Peyer's patch (tissue), 4 donors: ENCODE measurements at places on chromosomes 1 and 21. TPM values are rescaled to one million over a fixed set of nuclear protein-coding genes. Genes with fewer than 3 reads are reported as not detected.

Gene MDM4
- total RNA-seq: 127 TPM

DNA sequence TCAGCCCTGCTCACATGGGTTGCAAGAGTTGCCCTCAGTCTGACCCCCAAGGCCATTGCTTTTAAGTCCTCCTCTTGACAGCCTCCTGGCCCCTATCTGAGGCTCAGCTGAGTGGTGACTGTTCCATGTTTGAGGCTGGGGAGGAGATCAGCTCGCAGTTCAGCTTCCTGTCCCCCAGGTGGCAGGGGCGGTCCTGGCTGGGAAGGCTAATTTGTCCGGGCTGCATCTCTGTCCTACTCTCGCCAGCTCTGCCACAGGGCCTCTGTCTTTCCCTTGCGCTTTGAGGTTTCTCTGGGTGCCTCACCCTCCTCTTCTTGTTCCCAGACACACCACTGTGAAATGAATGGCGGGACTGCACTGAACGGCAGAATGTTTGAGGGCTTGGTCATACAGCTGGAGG lies 157.3 kb downstream of the KCNJ6 start:
- no peak for DNase-seq

Gene DPM3
- 89.2 TPM for total RNA-seq

Gene TNFRSF8
- total RNA-seq: not detected

DNA sequence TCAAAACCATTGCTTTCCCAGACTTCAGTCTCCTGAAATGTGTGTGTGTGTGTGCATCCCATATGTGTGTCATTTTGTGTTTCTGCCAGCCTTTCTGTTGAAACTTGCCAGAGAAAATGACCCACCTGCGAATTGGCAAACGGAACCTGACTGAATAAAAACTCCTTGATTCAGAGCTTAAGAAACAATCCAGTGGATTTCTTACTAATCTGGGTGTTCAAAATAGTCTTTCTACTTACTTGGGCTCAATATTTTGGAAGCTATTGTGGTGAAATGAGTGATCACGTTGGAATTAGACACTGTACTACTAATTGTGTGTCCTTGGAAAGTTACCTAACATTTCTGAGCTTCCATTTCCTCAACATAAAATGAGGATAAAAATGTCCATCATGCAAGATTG lies 138.9 kb upstream of the ERG start:
- no peak for DNase-seq

DNA sequence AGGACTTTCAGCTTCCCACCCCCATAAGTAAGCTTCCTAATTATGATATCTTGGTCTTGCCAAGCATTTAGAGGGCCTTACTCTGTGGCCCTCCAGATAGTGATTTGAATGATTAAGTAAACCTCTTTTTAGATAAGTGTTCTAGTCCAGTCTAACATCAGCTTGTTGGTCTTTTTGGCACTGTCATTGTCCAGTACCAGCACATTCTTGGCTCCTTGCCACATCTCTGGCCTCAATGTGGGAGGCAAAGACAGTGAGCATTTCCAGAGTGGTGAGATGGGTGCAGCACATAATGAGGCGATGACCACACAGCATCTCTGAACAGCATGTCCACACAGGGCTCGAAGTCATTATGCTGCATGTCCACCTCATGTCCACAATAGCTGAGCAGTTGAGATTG lies 6.1 kb downstream of the CAPZA1 start:
- no peak for DNase-seq

GRCh38 chr1:26145041-26145959 lies 13.6 kb upstream of the FAM110D start:
- DNase-seq: peak; percentile 78

Gene ST6GALNAC5
- 3.7 TPM for total RNA-seq

Gene MRPS6
- 21.6 TPM for total RNA-seq

DNA sequence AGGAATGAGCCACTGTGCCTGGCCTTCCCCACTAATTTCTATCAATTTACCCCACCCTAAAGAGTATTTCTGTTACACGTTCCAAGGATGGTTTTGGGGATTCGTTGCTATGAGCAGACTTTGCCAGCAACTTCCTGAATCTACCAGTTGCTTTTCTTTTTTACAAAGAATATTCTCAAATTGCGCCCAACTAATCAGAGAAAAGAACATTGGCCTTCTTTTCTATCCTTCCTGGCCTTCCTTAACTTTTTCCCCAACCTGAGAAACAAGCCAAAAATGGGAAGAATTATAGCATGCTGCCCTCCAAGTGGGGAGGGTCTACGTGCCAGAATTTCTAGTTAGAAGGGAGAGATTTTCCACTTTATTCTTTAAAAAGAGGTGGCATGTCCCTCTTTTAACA lies 44.9 kb upstream of the SLC45A1 start:
- DNase-seq: no peak

Gene CASQ1
- not detected for total RNA-seq

DNA sequence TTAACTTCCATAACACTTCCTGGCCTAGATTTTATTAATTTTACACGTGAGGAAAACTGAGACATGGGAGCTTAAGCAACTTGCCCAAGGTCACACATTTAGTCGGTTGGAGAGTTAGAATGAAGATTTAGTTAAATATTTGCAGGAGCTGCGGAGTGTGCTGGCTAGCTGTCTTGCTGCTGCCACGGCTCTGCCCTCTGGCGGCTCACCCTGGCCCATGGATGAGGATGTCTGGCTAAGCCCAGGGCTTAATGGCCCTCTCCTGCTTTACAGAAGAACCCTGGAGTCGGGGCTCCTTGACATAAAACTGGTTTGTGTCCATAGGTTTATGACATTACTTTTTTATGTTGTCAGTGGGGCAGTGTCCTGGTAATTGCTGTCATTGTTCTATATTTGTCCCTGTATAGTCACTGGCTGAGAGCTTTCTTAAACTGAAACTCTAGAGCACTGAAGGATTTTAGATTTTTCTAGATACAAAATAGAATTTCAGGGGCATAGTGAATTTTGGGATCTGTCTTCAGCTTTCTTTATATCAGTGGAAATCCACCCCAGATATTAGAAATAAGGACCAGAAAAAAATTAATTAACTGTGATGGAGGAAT lies 88.9 kb upstream of the WLS start:
- DNase-seq: peak; percentile 83

Gene SLAMF9
- total RNA-seq: not detected

DNA sequence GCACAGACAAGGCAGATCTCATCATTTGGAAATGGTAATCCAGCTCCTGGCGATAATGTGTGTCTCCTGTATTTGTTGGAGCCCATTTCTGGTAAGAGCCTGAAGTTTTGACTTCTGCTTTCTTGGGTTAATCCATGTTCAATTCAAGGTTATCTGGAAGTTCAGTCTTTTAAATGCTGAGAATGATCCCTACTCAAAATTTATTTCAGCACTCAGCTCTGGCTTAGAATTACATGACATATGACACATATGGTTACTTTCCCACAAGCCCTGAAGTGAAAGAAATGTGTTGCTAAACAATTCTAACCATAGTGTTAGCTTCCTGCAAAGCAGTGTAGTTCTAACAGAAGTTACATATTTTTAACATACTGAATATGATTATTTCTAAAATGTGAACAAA lies 2.7 kb downstream of the PTGFR start:
- DNase-seq: no peak

DNA sequence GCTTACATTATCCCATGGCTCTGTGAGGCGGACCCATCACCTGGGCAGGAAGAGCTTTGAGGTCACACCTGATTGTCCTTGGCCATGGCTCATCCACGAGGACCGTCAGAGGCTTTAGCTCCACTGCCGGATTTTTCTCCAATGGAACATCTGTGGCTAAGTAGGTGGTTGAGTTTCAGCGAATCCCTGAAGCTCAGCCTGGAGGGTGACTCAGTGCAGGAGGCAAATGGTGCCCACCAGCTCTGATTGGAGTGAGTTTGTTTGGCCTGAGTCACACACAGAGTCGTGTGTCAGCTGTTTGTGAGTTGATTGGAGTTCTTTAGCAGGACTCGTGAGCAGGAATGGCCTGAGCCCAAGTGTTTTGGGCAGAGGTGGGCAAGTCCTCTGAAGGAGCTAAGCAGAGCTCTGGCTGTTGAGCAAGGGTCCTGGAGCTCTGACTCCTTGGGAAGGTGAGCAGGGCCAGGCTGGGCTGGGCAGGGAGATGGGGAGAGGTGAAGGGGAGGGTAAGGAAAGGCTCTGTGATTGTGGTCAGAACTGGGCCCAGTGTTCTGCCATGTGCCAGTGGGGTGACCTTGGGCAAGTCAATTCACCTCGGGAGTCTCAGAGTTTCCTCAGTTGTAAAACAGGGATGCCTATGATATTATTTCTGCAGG lies 2.0 kb downstream of the SLC6A17 start:
- no peak for DNase-seq

Gene SPRR2A
- not detected for total RNA-seq

- no peak for DNase-seq
Observed at GRCh38 chr21:21860888-21861287, 862.7 kb downstream of the NCAM2 start.

DNA sequence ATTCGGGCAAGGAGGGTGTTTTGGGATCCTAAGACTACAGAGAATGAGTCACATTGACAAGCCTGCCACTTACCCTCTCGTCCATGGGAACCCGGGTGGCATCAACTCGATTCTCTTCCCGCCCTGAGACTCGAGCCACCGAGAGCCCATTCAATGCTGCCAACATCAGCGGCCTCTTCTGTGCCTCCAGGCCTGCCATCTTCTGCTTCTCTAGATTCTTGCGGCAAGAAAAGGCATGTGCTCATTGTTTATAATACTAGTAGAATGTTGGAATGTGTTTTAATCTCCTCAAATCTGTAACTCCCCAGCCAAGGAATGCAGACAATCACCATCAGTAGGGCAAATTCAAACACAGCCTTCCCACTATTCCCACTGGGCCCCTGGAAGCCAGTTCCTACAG lies 96.9 kb downstream of the SMYD2 start:
- no peak for DNase-seq

DNA sequence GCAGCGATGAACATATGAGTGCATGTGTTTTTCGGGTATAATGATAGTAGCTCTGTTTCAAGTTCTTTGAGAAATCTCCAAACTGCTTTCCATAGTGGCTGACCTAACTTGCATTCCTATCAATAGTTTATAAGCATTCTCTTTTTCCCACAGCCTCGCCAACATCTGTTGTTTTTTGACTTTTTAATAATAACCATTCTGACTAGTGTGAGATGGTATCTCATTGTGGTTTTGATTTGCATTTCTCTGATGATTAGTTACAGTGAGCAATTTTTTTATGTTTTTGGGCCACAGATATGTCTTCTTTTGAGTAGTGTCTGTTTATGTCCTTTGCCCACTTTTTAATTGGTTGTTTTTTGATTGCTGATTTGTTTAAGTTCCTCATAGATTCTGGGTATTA lies 10.6 kb upstream of the RUNX1 start:
- DNase-seq: no peak

Gene PLPPR5
- not detected for total RNA-seq
